ENCODE measurements at places on chromosomes 6 and 20.

DNA sequence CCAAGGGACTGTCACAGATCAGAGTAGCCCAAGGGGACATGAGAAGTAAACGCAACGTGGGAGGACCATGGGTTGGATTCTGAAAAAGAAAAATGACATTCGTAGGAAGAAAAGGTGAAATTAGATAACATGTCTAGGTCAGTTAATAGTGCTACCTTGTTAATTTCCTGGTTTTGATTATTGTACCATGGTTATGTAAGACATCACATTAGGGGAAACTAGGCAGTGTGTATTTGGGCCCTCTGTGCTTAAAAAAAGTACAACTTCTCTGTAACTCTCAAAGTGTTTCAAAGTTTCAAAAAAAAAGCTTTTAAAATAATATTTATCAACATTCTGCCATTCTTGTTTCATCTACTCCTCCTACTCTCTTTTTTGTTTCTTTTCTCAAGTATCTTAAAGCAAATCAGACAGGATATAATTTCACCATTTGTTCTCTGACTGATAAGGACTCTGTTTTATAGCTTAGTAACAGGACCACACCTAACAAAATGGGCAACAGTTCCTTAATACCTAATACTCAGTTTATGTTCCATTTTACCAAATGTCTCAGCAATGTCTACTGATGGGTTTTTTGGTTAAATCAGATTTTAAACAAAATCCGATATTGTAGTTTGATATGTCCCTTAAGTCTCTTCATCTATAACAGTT lies 97.1 kb upstream of the PLCB4 start:
- no peak for DNase-seq

GRCh38 chr6:134316733-134317431 lies 1.0 kb downstream of the SGK1 start:
- no peak for DNase-seq

DNA sequence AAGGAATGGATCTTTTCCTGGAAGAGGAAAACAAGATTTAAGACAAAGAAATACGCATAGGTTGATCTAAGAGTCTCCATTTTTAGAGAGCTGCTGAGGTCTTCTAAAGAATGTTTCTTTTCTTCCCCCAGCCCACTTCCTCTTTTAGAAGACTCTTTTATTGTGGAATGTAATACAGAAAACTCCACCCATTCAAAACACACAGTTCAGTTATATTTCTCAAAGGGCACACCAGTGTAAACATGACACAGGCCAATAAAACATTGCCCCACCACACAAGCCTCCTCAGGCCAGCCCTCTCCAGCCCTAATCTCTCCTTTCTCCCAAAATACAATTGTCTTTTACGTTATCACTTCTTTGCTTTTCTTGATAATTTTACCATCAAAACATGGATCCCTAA lies 42.8 kb downstream of the SLC35B3 start:
- peak; percentile 51 for DNase-seq

GRCh38 chr6:108746366-108746765 lies 101.9 kb upstream of the ARMC2 start:
- no peak for DNase-seq

- peak; percentile 93 for DNase-seq
Observed at GRCh38 chr20:327186-328026, 2.1 kb downstream of the SOX12 start.

- DNase-seq: no peak
Observed at GRCh38 chr20:23246717-23247664, 103.6 kb upstream of the NXT1 start.

GRCh38 chr6:163490826-163491577 lies 76.5 kb downstream of the QKI start:
- DNase-seq: peak; percentile 14

DNA sequence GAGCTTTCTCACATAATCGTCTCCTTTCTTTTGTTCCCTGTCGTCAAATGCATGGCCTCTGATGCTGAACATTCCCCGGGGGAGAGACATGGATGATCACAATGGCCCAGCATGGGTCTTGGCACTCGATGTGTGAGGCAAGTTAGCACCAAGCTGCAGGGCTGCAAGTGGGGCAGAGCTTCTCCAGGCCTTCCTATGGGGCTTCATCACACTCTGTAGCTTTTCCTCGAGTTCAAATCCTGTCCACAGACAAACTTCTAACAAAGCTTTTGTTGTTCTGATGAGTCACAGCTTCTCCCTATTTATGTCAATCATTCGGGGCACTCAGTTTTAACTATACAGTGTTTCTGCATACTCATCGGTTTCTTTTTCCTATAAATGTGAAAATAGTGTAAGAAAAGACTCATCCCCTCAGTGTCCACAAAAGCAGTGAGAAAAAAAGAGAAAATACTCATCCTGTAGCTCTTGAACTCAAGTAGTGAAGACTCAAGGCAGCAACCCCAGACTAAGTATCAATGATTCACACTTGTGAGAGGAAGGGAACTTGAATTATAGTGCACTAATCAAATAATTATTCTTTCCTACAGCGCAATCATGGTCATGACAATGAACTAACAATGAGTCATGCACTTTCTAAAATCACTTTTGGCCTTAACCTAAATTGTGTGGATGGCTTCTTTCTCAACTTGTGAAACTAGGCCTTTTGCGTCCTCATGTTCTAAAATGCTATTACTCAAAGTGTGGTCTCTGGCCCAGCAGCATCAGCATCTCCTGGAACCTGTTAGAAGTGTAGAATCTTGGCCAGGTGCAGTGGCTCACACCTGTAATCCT lies 68.4 kb upstream of the NOX3 start:
- no peak for DNase-seq

DNA sequence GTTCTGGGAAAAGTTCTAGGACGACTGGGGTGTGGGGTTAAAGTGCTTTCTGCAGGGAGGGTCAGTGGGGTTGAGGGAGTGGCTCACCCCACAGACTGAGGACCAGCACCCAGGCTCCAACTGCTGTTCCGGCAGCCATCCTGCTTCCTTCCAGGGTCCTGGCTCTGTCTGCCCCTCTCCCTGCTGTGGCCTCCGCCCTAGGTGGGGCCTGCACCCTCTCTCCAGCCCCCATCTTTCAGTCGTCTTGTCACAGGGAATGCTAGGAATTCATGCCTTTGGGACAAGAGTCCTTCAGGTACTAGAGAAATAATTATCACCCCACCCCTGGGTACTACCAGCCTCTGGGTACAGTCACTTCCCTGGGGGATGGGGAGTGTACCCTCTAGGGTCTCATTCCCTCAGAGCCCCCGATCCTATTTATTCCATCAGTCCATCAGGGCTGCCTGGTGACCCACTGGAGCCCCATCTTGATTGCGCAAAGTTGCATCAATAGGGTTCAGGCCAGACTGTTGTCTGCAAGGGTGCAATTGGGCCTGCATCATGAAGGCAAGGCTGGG lies at the start of gene AGER:
Gene AGER (minus strand): TSS at position 170 of the 557 bp plus-strand sequence. CDS start 31 bp downstream, at position 139.
- DNase-seq: no peak

DNA sequence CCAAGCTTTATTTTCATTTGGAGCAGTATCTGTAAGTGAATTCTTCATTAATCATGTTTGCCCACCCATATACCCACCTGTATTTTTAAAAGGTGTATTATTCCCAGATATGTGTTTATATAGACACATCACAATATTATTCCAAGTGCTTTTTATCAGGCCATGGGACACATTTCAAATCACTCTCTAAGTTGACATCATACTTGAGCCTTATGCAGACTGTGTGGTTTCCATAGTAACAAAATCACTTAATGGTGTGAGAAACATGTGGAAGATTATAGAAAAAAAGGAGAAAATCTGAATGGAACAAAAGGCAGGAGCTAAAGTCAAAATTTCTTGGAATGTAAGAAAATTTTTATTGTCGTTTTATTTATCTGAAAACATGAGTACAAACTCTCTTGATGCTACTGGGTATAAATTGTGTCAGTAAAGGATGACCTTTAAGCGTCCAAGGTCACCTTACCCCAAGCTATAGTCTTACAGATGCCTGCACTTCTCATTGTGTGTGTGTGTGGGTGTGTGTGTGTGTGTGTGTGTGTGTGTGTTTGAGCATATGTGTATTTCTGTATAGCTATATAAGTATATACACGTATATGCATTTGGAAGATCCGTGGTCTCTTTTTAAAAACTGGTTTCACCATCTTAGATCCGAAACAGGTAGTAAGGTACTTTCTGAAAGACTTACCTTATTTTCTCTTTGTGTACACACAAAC lies 79.8 kb upstream of the CCN6 start:
- no peak for DNase-seq

DNA sequence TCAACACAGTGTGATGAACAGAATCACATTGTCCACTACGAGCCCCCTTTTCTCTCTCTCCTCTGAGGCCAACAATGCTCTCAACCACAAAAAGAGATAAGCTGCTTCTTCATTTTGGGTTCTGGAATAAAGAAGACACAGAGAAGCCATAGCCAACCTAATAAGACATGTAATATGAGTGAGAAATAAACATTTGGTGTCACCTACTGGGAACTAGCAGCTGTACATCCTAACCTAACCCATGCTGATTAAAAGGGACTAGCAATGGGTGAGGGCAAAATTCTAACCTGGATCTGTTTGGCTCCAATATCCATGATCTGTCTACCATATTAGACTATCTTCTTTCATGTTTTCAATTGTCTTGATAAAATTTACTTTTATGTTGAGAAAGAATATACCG lies 369.1 kb upstream of the MARCKS start:
- no peak for DNase-seq
